RPMI8226 (cell line): ENCODE measurements at places on chromosomes 4 and X.

- no peak for DNase-seq
These were observed 88.9 kb downstream of the GC start for GRCh38 chr4:71694961-71695360.

DNA sequence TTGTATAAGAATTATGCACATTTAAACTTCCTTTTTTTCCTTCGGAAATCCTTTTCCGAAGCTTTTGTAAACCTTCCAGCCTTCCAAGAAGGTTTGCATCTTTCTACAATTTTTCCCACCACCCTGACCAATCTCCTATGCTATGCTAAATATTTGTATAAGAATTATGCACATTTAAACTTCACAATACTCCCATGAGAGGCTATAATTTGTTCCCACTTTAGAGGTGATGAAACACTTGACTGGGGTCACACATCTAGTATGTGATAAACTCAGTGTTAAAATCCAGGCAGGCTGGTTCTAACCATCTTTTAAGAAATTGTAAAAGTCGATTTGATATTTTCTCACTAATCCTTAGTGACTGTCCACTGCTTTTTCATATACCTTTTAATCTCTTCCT is 22.1 kb downstream of the NUDT6 start:
- DNase-seq = no peak

- no peak for DNase-seq
These were observed 48.3 kb upstream of the CD99 start for GRCh38 chrX:2642791-2643190.

- DNase-seq = peak; percentile 3
These were observed 67.5 kb downstream of the COQ2 start for GRCh38 chr4:83216959-83217683.

- peak; percentile 81 for DNase-seq
These were observed 48.4 kb downstream of the ARHGAP10 start for GRCh38 chr4:147780137-147780777.

DNA sequence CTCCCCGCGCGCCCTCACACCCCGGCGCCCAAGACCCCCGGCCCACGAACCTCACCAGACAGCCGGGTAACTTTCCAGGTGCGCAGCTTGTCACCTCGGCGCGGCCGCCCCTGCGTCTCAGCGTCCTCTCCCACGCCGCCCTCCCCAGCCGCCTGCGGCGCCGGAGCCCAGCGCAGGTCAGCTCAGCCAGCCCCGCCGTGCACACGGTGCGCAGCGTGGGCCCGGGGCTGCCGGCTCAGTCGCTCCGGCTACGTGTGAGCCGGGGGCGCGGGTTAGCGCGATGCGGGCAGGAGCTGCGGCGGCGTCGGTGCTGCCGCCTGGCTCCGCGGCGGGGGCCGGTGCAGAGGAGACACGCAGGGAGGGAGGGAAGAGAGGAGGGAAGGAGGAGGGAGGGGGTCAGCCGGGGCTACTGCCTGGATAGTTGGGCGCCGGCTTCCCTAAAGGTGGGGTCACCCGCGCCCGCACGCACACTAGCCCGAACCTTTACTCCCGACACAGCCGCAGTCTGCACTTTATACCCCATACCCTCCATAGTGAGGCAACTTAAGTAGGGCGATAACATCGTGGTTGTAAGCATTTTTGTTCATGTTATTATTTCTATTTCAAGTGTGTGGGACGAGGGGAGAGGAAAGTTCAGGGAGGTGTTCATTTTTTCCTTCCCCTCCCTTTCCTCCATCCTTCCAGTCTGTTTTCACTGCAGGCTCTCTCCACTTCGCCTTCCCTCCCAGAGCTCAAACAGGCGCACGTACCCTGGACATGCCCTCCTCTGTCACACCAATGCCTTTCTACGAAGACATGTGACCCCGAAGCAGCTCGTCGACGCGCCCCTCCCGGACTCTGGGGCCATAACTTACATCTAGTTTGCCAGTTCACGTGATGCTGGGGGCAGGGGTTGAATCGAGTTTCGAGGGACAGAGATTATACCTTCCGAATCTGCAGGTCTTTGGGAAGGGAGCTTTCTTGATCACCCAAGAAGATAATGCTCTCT is at the start of gene PRKG2:
PRKG2 (minus strand) TSS at position 342 of the 988 bp plus-strand sequence. CDS start 10,175 bp downstream, outside the sequence.
- DNase-seq = peak; percentile 6

GRCh38 chr4:147942729-147943128 is 210.8 kb downstream of the ARHGAP10 start:
- no peak for DNase-seq

- DNase-seq = no peak
These were observed 126.3 kb downstream of the PRSS12 start for GRCh38 chr4:118226311-118227010.

- DNase-seq = no peak
These were observed 203.0 kb upstream of the GPR101 start for GRCh38 chrX:137236837-137237236.

- no peak for DNase-seq
These were observed 64.5 kb downstream of the NFKB1 start for GRCh38 chr4:102565696-102566095.

DNA sequence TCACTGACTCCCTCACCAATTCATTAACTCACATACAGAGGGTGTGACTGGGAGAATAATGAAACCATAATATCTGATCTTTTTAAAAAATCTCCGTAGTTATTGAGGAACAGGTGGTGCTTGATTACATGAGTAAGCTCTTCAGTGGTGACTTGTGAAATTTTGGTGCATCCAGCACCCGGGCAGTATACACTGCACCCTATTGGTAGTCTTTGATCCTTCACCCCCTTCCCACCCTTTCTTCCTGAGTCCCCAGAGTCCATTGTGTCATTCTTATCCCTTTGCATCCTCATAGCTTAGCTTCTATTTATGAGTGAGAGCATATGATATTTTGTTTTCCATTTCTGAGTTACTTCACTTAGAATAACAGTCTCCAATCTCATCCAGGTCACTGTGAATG is 1143.8 kb downstream of the PCDH19 start:
- DNase-seq = no peak

GRCh38 chr4:15390494-15390893 is 37.3 kb upstream of the C1QTNF7 start:
- DNase-seq = no peak

DNA sequence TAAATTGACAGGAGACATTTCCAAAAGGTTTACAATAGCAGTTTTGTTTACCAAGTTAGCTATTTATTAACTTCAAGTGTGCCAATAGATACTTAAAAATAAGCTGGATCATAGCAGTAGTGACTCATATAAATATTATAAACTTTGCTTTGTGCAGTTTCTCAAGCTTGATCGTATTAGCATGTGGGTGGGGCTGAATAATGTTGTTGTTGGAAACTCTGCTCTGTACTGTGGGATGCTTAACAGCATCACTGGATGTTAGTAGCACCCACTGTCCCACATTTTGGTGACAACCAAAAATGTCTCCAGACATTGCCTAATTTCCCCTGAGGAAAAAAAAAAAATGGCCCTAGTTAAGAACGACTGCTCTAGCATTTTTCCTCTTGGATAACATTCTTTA is 855.2 kb upstream of the ADGRL3 start:
- DNase-seq = no peak

DNA sequence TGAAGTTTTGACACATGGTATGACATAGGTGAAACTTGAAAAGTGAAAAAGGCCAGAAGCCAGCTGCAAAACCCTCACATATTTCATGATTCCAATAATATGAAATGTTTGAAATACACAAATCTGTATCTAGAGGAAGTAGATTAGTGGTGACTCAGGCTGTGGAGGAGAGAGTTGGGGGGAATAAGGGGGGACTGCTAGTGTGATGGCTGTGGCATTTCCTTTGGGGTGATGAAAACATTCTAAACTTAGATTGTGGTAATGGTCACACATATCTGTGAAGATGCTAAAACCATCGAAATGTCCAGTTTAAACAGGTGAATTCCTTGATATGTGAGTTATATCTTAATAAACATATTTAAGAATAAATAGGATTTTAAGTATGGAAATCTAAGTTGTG is 343.5 kb upstream of the SFRP2 start:
- no peak for DNase-seq

GRCh38 chr4:155060419-155060818 is 148.0 kb upstream of the NPY2R start:
- DNase-seq = no peak

DNA sequence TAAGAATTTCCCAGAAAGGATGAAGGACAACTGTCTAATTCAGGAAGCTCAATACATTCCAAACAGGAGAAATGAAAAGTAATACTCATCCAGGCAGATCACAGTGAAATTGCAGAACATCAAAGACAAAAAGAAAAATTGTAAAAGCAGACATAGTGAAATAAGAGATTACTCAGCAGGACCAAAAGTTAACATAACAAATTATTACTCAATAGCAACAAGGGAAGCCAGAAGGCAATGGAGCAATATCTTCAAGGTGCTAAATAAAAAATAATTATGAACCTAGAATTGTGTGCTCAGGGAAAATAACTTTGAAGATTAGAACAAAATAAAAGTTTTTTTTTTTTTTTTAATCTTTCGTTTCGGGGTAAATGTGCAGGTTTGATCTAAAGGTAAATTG is 30.5 kb upstream of the ENPP6 start:
- no peak for DNase-seq

DNA sequence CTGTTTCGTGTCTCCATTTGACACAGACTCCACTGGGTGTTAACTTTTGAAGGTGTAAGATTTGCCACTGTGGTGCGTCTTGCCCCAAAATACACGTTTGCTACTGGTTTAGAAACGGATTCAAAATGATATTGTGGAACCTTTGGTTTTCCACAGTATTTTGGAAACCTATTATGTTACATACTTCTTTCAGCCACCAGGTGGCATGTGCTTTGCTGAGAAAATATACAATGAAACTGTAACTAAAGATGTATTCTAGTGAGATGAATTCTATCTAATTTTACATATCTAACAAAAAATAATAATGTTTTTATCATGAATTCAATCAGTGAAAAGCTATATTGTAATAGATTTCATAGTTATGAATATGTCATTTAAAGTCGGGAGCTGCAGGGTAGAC is 28.4 kb upstream of the SLITRK4 start:
- DNase-seq = peak; percentile 24

DNA sequence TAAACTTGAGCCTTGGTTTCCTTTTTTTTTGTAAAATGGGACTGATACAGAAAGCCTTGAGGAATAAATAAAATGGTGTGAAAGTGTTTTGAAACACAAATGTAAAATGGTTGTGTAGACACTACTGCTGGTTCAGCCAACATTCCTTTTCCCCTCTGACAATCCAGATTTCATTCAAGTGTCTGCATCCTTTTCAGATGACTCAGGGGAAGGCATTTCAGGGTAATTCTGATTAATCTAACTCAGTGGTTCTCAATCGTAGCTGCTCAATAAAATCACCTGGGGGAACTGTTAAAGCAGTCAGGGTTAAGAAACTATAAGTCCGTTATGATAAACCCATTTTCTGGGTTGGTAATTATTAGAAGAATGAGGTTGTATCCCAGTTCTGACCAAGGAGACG is 4.6 kb downstream of the ARHGAP10 start:
- DNase-seq = no peak

DNA sequence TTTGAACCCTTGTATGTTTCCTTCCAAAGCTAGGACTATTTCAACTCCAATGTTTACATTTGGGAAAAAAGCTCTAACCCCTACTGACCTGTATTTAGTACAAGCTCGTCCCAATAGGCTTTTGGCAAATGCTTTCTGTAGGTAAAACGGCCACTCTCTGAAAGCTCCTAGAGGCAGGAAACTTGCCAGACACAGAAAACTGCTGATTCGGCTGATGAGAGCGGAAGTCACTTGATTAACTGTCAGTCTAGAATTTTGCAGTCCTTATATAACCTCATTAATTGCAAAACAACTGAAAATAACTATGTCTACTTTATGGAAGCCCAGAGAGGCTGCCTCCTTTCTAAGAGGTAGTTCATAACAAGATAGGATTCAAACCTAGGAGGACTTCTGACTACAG is 108.1 kb downstream of the TSPAN7 start:
- DNase-seq = peak; percentile 82

GRCh38 chr4:182343453-182343852 is 100.3 kb downstream of the TENM3 start:
- no peak for DNase-seq
